Keratinocyte (primary cell): ENCODE measurements at places on chromosomes 4 and X.

DNA sequence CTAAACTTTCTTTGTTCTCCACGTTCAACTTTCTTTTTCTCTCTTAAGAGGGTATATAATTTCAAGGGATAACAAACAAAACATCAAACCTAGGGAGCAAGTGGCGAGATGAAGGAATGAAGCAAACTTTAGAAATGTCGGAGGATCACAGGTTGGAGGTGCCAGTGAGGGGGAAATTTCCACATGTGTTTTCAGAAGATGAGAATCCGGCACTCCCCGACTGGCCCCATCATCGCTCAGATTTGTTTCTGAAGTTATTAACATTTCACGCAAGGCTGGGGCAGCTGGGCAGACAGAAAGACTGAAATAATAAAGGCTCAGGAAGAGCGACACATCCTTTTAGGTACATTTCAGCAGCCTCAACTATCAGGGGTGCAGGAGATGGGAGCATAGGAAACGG, 134.9 kb downstream of the SMIM20 start:
- peaks cover 10% of the 10 kb centered on the region for H3K4me1 ChIP-seq
- no peak for DNase-seq
- H3K27ac ChIP-seq = no peak overlapping the region
- H3K36me3 ChIP-seq = no peaks in the 10 kb centered on the region

DNA sequence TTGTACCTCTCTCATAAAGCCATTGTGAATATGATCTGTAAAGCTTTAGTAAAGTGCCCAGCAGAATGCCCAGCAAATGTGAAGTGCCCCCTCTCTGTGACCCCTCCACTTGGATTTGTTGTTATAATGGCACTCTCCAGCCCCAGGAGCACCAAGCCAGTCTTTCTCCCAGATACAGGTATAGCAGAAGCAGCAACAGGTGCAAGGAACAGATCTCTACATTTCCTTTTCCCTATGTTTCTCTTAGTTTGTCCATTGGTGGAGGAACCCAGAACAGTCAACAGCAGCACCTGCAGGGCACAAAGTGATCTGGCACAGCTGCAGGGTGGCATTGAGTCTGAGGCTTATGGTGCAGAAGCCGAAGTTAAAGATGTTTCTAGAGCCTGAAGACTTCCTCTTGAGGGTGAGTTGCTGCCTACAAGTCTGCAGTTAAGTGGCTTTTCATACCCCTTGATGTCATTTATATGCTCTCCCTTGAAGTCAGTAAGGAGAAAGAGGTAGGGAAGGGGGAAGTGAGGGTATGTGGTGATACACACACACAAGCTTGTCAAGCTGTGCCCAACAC, 16.1 kb upstream of the CXCL3 start:
- DNase-seq = no peak
- H3K36me3 ChIP-seq = no peaks in the 10 kb centered on the region
- H3K4me1 ChIP-seq = peaks cover 9% of the 10 kb centered on the region
- no peak overlapping the region for H3K4me3 ChIP-seq

DNA sequence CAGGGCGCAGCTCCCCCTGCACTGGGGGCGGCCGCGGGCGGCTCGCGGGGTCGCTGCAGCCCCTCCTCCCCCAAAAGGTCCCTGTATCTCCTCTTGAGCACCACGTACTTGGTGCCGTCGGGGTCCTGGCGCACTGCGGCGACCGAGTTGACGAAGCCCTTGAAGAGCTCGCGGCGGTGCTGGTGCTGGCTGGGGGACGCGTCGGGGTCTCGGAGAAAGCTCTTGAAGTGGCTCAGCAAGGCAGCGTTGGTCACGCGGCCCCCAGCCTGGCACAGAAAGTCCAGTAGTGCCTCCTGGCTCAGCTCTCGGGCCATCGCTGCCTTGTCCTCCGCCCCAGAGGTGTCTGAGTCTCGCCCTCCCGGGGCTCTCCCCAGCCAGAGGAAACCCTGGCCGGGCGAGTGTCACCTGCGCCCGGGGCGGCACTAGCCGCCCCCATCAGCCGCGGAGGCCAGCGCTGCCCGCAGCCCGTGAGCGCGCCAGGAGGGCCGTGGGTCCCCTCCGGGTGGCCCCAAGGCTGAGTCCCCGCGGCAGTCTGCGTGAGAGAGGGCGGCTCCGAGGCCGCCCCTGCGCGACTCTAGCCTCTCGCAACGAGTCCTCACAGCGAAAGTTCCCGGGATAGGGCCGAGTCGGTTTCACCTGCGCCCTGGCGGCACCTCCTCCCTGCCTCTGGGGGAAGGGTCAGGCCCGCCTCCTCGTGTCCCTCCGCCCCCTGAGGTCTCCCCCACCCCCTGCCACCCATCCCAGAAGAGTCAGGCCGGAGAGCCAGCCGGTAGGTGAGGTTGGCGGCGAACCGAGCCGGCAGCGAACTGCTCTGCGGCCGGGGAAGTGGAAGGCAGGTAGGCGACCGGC, at the start of gene SOWAHB:
Gene SOWAHB (minus strand): TSS at position 609 of the 849 bp plus-strand sequence. CDS start 295 bp downstream, at position 314.
- H3K4me1 ChIP-seq = peaks cover 8% of the 10 kb centered on the region
- no peaks in the 10 kb centered on the region for H3K36me3 ChIP-seq
- H3K4me3 ChIP-seq = peak within 1 kb of the TSS; percentile 52
- H3K27ac ChIP-seq = no peak within 1 kb of the TSS
- DNase-seq = no peak

DNA sequence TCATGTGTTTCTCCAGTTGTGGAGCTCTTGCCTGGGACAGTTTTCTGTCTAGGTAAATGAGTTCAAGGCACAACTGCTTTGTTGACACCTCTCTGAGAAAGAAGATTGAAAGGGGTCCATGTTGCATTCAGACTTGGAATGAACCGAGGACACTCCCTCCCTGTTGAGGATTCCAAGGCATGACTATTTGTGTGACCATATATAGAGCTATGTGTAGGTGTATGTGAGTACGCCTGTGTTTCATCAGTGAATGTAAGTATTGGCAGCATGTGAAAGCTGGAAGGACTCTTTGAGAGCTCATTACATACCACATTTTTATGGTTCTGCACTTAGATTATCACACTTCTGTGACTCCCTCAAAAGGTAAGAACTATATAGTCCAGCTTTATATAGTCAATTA, 3.4 kb downstream of the HEPH start:
- no peak overlapping the region for H3K4me3 ChIP-seq
- H3K27me3 ChIP-seq = no peaks in the 10 kb centered on the region
